RCC 7860 (cell line): ENCODE measurements at places on chromosomes 16 and 17.

- DNase-seq, result no peak
Measured at GRCh38 chr17:2724784-2725164, 13.2 kb upstream of the CLUH start.

GRCh38 chr17:50589095-50589705 lies 28.7 kb downstream of the CACNA1G start:
- no peak for DNase-seq

DNA sequence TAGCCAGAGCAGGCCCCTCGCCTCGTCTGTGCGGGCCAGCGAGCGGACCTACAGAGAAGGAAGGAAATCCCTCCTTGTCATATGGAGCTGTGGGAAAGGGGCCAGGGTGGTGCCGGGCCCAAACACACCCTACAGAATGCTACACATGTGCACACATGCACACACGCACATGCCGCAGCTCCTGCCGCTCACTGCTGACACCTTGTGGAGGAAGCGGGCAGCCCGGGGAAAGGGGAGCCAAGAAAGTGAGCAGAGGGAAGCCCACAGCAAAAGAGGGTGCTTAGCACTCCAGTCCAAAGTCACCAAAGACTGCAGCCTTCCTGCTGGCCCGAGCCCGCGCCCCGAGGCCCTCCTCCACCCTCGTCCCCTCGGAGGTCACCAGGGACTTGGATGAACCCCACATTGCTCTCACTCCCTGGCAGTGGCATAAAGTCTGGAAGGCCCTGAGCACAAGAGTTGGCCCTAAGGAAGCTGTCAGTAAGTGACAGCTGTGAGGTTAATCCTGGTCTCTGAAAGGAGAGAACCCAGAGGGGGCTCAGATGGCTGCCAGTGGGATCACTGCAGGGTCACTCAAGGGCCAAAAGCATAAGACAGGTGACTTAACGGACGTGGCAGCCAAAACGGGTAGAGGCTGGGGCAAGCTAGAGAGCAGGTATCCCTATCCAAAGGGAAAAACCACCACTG lies 68.2 kb downstream of the MYO18A start:
- peak; percentile 24 for DNase-seq

DNA sequence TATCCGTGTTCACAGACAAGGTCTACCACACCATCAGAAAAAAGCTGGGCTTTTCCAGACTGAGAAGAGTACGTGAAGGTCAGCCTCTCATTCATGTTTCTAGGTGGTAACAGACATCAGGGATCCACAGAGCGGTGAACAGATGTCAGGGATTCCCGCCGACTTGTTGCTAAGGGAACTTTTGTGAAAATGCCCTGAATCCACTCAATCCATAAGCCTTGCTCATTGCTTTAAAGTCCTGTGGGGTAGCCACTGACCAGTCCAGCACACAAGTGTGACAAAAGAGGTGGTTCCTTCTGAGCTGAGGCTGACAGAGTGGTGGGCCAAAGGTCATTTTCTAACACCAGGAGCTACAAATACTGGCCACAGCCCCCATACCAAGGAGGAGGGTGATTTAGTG lies 5.9 kb downstream of the GAS7 start:
- DNase-seq, result no peak

DNA sequence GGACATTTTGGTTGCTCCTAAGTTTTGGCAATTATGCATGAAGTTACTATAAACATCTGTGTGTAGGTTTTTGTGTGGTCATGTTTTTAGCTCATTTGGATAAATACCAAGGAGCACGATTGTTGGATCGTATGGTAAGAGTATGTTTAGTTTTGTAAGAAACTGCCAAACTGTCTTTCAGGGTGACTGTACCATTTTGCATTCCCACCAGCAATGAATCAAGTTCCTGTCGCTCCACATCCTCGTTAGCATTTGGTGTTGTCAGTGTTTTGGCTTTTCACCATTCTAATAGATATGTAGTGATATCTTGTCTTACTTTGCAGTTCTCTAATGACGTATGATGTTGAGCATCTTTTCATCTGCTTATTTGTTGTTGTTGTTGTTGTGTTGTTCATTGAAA lies 20.2 kb downstream of the TENT4B start:
- no peak for DNase-seq

GRCh38 chr16:72979974-72980373 lies 68.0 kb downstream of the ZFHX3 start:
- no peak for DNase-seq

DNA sequence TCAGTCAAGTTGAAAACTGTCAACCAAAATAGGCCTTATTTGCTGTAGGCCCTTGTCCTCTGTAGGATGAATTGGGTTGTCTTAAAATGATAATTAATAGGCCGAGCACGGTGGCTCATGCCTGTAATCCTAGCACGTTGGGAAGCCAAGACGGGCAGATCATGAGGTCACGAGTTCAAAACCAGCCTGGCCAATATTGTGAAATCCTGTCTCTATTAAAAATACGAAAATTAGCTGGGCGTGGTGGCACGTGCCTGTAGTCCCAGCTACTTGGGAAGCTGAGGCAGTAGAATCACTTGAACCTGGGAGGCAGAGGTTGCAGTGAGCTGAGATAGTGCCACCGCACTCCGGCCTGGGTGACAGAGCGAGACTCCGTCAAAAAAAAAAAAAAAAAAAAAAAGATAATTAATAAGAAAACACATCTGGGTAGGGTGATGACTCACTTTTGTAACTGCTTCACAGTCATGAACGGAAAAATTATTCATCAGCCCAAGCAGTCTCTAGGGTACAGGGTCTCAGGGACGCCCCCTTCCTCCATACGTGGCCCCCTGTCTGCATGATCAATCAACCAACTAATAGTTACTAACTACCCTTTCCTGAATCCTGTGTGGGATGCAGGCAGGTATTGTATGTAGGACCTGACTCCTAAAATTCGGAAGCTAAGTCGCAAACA lies 137.0 kb upstream of the RCVRN start:
- no peak for DNase-seq

DNA sequence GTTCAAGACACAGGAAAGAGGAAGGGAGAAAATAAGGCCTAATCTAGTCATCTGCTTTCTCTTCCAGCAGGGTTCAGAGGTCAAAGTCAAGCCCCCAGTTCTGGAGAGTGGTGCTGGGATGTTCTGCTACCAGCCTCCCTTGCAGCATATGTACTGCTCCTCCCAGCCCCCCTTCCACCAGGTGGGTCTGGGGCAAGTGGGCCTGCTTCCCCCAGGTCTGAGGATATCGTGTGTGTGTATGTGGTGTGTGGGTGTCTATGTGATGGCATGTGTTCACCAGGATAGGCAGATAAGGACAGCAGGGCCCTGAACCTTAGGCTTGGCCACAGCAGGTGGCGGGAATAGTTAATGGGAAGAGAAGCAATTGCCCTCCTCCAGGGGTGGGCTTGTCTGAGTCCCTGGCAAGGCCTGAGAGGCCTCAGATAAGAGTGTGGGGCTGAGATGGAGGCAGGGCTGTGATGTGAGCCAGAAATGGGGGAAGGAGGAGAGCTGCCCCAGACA lies 21.1 kb downstream of the FOXN1 start:
- DNase-seq, result no peak

GRCh38 chr17:66711401-66711800 lies 123.5 kb upstream of the CACNG5 start:
- no peak for DNase-seq

DNA sequence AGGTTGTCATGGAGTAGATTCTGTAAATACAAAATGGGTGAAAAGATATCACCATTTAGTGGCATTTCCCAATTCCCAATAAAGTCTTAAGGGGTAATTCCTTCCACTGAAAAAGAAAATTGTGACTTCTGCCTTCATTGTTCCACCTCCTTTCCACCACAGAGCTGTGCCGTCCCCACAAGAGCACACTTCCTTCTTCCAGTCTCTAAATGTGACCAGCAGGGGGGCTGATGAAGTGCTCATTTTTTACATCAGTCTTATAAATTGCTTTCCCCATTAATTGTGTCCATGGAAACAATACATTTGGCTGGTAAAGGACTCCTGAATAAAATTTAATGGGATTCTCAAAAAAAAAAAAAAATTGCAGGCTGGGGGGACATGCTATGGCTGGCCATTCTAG lies 260.8 kb upstream of the PSMD7 start:
- no peak for DNase-seq

DNA sequence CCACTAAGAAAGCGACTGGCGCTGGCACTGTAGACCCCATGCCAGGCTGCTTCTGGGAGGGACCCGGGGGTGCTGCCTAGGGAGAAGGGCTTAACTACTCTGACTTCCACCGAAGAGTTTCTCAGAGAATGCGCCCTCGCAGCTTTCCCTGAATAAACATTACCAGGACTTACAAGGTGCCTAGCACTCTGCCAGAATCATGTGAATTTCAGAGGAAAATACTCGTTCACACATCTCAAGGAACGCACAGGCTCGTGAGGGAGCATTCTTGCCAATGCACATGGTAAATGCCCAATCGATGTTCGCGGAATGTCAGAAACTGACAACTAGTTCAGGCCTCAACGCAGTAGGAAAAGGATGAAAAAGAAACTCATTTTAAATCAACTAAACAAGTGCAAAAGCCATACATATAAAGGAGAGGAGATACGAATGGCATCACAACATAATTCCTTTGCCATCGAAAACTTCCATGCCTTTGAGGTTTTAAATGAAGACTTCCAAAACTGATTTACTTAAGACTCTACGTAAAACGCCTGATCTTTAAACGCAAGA lies 999 bp downstream of the CMC2 start:
- DNase-seq, result no peak

DNA sequence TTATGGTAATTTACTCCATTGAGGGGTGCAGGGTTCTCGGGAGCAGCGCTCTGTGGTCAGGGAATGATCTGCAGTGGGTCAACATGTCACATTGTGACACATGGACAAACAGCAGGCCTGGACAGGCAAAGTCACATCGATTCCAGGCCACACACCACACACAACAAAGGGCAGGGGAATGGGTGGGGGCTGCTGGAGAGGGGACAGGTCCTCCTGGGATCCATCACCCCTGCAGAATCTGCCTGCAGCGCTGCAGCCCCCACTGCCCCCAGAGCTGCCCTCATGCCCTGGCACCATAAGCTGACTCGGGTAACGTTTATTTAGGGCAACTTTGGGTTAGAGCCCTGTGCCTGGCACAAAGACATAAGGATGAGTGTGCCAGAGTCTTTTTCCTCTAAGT lies 9.1 kb downstream of the PEMT start:
- DNase-seq, result no peak

GRCh38 chr16:8158051-8158450 lies 432.3 kb downstream of the TMEM114 start:
- DNase-seq, result no peak

DNA sequence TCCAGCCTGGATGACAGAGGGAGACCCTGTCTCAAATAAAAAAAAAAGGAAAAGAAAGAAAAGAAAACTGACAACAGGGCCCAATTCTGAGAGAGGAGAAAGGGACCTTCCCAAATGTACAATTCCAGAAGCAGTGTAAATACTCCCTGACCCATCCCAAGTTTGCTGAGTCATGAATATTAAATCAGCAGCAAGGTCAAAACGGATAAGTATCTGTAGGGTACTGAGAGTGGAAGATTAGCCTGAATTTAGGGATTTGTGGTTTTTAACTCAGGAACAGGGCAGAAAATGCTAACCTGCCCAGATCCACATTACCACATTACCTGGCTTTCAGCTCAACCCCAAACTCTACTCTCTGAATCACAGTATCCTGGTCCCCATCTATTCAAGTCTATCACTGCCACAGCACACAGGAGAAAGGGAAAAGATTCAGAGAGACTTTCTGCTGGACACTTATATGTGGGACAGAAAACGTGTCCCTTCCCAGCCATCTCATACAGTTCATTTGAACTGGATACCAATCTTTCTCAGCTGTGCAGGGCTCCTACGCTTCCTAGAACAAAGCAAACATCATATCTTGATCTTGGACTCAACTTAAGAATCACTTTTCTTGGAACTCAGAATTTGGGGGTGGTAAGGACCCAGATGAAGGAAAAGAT lies 2.9 kb downstream of the FXR2 start:
- no peak for DNase-seq

DNA sequence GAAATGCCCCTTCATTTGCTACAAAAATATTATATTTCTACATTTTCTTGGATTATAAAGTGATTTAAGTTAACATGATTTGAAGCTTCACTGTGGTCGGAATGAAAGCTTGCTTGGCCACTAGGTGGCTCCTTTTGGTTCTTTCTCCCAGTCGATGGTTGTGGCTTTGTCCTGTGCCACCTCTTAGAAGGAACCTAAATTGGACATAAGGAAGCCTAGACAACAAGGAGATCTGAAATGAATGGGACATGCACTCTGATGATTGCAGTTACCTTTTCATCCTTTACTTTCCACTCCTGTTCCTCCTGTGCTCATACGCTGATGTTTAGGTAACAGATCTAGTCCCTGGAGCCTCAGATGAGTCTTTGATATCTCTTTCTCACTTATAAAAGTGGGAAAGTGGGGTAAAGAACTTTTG lies 39.2 kb downstream of the FTO start:
- DNase-seq, result no peak

GRCh38 chr17:35684055-35684802 lies 47.2 kb upstream of the RASL10B start:
- no peak for DNase-seq

DNA sequence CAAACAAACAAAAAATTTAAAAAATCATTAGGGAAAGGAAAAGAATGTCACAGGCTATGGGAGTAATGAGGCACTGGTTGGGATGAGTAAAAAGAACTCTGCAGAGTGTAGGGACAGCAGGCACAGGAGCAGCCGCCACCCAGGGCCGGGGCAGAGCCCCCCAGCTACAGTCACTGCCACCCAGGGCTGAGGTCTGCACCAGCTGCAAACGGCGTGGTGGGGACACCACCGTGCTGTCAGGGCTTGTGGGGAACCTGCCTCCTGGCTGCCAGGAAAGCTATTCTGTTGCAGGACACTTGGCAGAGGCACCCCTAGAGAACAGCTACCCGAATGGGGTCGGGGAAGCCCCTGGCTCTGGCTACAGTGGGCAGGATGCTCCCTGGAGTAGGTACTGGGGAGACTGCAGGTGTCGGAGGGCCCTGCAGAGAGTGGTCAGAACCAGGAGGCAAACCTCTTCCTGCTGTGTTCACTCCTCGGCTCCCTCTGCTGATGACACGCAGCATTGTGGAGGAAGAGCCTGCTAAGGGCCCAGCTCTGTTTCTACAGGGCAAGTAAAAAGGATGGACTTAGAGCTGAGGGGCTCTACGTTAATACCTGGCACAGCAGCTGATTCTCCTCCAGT lies 32.3 kb upstream of the CAPN15 start:
- DNase-seq, result peak; percentile 15

GRCh38 chr17:37360632-37361031 lies 15.2 kb upstream of the C17orf78 start:
- DNase-seq, result no peak

- DNase-seq, result no peak
Measured at GRCh38 chr17:58412961-58413586, 4.3 kb downstream of the RNF43 start.

DNA sequence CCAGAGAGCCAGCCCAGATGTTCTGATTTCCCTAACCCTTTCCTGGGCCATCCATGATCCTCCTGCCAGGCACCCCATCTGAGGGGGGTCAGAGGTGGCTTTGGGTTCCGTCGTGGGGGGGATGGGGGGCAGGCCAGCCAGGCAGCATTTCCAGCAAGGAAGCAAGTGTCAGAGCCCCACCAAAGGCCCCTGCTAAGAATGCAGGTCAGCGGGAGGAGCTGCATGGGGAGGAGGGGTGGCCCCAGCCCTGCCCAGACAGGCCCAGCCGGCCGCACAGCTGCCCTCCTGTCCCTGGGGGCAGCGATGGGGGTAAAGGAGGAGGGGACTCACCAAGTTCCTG lies 2.3 kb upstream of the SCRN2 start:
- DNase-seq, result no peak
